Calu3 (cell line): ENCODE measurements at places on chromosomes 7 and 10. TPM values are rescaled to one million over a fixed set of nuclear protein-coding genes. Genes with fewer than 3 reads are reported as not detected.

GRCh38 chr7:92674379-92674778, 84.2 kb upstream of the FAM133B start:
- H3K36me3 ChIP-seq, result peaks cover 18% of the 10 kb centered on the region
- no peaks in the 10 kb centered on the region for H3K27me3 ChIP-seq
- no peak overlapping the region for H3K27ac ChIP-seq
- no peak for DNase-seq

DNA sequence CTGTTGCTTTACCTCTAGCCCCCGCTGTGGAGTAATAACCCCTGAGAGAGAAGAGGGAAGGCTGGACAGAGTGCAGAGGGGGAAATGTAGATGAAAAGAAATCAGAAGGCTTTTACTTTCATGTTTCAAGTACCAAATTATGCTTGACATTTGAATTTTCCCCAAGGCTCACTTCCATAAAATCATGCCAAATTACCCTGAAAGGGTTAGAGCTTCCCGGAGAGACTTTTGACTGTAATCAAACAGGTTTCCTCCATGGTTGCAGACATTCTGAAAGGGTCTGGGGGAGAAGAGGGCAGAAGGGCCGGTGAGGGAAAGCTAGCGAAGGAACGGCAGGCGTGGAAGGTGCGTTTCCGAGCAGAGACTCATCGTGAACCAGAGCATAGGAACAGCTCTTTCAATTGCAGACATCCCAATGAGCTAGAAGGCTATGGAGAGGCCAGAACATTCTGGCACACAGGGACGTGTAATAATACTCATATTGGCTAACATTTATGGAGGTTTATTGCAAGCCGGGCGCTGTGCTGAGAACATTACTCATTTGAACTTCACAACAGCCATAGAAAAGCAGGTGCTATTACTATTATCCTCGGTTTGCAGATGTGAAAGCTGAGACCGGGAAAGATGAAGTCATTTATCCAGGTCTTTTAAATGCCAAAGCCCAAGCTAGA, 620.8 kb upstream of the AUTS2 start:
- no peak for DNase-seq
- no peak overlapping the region for H3K27ac ChIP-seq
- no peaks in the 10 kb centered on the region for H3K4me1 ChIP-seq
- H3K27me3 ChIP-seq, result no peaks in the 10 kb centered on the region
- H3K4me3 ChIP-seq, result no peak overlapping the region

GRCh38 chr7:55109404-55110167, 90.8 kb downstream of the EGFR start:
- DNase-seq, result no peak
- H3K36me3 ChIP-seq, result no peaks in the 10 kb centered on the region
- H3K4me1 ChIP-seq, result peaks cover 59% of the 10 kb centered on the region
- peak overlapping the region; percentile 12 for H3K27ac ChIP-seq
- no peaks in the 10 kb centered on the region for H3K27me3 ChIP-seq
- H3K4me3 ChIP-seq, result no peak overlapping the region

- H3K27me3 ChIP-seq, result no peaks in the 10 kb centered on the region
- DNase-seq, result no peak
- peaks cover 7% of the 10 kb centered on the region for H3K36me3 ChIP-seq
- H3K4me1 ChIP-seq, result no peaks in the 10 kb centered on the region
- H3K4me3 ChIP-seq, result no peak overlapping the region
Observed at GRCh38 chr10:317271-317769, 182.1 kb downstream of the ZMYND11 start.

GRCh38 chr7:140723006-140723405, 26.5 kb downstream of the NDUFB2 start:
- H3K4me3 ChIP-seq, result no peak overlapping the region
- H3K4me1 ChIP-seq, result no peaks in the 10 kb centered on the region
- no peak for DNase-seq
- H3K36me3 ChIP-seq, result no peaks in the 10 kb centered on the region
- no peaks in the 10 kb centered on the region for H3K27me3 ChIP-seq

DNA sequence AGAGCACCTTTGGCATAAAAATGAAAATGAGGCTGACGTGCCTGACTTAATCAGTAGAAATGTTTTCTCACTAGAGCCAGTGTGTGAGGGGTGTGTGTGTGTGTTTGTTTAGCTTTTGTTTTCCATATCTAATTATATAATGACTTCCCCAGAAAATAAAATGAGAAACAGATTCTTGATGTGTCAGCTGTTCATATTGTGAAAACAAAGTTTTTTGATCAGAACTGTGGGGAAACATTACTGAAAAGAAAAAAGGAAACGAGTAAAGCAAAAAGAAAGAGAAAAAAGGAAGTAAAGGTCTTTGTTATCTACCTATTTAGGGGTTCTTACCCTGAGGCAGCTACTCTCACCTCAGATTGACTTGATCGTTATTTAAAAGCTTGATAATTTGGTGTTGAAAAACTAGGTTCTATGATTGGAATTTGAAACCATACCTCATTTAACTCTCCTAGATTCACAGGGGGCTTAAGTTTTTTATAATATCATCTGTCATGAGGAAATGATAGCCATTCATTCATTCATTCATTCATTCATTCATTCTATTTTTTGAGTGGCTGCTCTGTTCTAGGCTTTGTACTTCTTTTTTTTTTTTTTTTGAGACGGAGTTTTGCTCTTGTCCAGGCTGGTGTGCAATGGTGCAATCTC, 58.0 kb downstream of the CREM start:
- no peak overlapping the region for H3K27ac ChIP-seq
- no peak for DNase-seq
- H3K36me3 ChIP-seq, result no peaks in the 10 kb centered on the region
- no peak overlapping the region for H3K4me3 ChIP-seq
- no peaks in the 10 kb centered on the region for H3K4me1 ChIP-seq

GRCh38 chr10:27949528-27950241, 49.2 kb downstream of the ODAD2 start:
- DNase-seq, result no peak
- no peak overlapping the region for H3K27ac ChIP-seq
- no peaks in the 10 kb centered on the region for H3K27me3 ChIP-seq

DNA sequence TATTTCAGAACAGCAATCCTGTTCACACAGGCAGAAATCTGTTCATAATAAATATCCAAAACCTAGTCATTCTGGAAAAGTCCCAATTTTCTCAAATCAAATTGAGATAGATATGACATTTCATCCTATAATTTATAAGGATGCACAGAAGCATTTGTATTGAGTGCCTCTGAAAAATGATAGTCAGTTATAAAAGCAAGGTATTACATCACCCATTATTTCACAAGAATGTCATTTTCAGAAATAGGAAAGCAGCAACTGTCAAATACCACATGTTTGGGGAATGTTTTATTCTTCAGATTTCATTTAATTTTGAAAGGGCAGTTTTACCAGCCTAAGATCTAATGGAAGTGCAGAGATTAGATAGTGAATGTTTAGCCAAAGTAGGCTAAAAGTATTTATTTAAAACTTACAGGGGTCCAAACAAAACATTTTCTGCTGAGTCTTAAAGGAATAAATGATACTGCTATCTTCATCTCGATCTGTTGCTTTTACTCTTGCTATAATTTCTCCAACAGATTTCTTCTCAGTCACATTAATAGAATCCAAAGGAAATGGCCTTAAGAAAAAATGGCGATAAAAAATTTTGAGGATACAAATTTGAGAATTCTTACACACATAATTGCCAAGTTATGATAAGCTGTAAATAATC, 185.8 kb downstream of the HGF start:
- H3K36me3 ChIP-seq, result no peaks in the 10 kb centered on the region
- no peak overlapping the region for H3K4me3 ChIP-seq
- H3K27ac ChIP-seq, result no peak overlapping the region
- H3K27me3 ChIP-seq, result no peaks in the 10 kb centered on the region
- H3K4me1 ChIP-seq, result no peaks in the 10 kb centered on the region
- DNase-seq, result no peak

DNA sequence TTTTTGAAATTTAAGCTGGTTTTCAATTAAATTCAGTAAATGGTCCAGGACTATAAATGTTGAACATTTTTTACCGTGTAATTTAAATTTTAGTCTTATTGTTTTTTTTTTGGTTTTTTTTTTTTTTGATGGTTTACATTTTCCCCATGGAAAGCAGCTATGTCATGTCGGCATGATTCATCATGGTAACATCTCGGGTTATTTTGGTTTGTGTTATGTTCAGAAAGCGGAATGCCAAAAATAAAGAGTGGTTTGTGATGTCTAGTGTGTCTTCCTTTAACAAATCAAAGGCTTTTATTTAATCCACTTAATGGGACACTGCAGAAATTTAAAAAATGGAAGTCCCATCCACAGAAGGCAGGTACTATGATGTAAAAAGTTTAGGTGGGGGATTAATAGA, 58.5 kb downstream of the TRUB1 start:
- H3K4me1 ChIP-seq, result no peaks in the 10 kb centered on the region
- no peaks in the 10 kb centered on the region for H3K27me3 ChIP-seq
- no peak for DNase-seq
- H3K4me3 ChIP-seq, result no peak overlapping the region
- H3K27ac ChIP-seq, result no peak overlapping the region

PITRM1 gene
- total RNA-seq, result 65.8 and 70.4 TPM in 2 replicates

BTBD16 gene
- total RNA-seq, result 0.35 TPM in 1 of 2 replicates, not detected in the other

AOAH gene
- total RNA-seq, result not detected in 2 replicates

OGDHL gene
- 0.24 and 1.0 TPM in 2 replicates for total RNA-seq

SLC26A4 gene
- total RNA-seq, result 0.09 TPM in 1 of 2 replicates, not detected in the other
